Adrenal gland (tissue), 19 donors: ENCODE measurements at places on chromosomes 2 and 18. TPM values are rescaled to one million over a fixed set of nuclear protein-coding genes. Genes with fewer than 3 reads are reported as not detected.

The MOGAT1 gene
- total RNA-seq, result not detected

The CHAC2 gene
- 6.8 TPM for total RNA-seq

The TTC31 gene
- total RNA-seq, result 32.1 TPM

The DPY30 gene
- 127 TPM for total RNA-seq

The AGXT gene
- total RNA-seq, result not detected

The LAMA1 gene
- 0.24 TPM for total RNA-seq

- H3K4me1 ChIP-seq, result no peaks in the 10 kb centered on the region
- H3K27ac ChIP-seq, result no peak overlapping the region
- no peak overlapping the region for H3K4me3 ChIP-seq
- DNase-seq, result no peak
- H3K27me3 ChIP-seq, result no peaks in the 10 kb centered on the region
Measured at GRCh38 chr2:199987586-199987985, 32.2 kb downstream of the MAIP1 start.

DNA sequence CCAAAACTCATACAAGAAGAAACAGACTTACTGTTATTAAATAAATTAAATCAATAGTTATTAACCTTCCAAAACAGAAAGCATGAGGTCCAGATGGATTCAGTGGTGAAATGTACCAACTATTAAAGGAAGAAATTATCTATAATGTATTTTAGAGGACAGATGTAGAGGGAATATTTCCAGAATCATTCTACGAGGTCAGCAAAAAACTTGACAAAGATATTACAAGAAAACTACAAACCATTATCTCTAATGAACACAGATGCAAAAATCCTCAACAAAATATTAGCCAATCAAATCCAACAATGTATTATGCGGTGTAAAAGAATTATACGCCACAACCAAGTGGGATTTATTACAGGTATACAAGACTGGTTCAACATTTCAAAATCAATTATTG is 63.7 kb downstream of the ROCK2 start:
- H3K27ac ChIP-seq, result no peak overlapping the region
- no peak overlapping the region for H3K4me3 ChIP-seq
- no peaks in the 10 kb centered on the region for H3K4me1 ChIP-seq
- no peaks in the 10 kb centered on the region for H3K27me3 ChIP-seq
- no peak for DNase-seq
- H3K36me3 ChIP-seq, result no peaks in the 10 kb centered on the region

DNA sequence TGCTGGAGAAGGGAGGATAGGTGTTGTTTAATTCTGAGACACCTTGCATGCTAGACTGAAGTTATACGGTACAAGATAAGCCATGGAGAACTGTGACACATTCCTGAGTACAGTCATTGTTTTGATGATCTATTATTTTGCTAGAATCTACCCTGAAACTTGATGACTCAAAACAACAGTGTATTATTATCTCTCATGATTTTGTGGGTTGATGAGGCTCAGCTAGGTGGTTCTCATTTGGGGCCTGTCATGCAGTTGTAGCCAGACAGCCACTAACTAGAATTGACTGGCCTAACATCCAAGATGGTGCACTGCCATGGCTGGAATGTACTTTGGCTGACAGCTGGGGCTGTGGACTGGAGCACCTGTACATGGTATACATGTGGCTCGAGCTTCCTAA is 5.4 kb upstream of the IL1R1 start:
- no peak for DNase-seq
- peaks cover 3% of the 10 kb centered on the region for H3K4me1 ChIP-seq
- H3K27me3 ChIP-seq, result no peaks in the 10 kb centered on the region
- H3K27ac ChIP-seq, result no peak overlapping the region
- H3K36me3 ChIP-seq, result no peaks in the 10 kb centered on the region
- H3K4me3 ChIP-seq, result no peak overlapping the region

DNA sequence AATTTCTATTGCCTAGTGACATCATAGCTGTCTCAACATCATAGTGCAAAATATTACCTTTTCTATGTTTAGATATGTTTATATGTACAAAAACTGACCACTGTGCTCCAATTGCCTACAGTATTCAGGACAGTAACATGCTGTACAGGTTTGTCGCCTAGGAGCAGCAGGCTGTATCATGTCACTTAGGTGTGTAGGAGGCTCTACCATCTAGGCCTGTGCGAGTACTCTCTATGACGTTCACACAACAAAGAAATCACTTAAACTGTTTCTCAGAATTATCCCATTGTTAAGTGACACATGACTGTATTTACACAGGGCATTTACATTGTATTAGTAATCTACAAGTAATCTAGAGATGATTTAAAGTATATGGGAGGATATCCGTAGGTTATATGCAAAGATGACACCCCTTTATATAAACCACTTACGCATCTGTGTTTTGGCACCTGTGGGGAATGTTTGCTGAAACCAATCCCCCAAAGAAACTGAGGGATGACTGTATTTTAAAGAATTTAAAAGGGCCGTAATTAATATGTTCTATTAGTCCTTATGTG is 24.7 kb downstream of the IL1R2 start:
- H3K27me3 ChIP-seq, result no peaks in the 10 kb centered on the region
- no peaks in the 10 kb centered on the region for H3K4me1 ChIP-seq
- no peak for DNase-seq
- no peak overlapping the region for H3K4me3 ChIP-seq
- no peaks in the 10 kb centered on the region for H3K36me3 ChIP-seq
- no peak overlapping the region for H3K27ac ChIP-seq

GRCh38 chr2:217593732-217594131 is 409.1 kb downstream of the TNS1 start:
- no peaks in the 10 kb centered on the region for H3K4me1 ChIP-seq
- no peak overlapping the region for H3K27ac ChIP-seq
- no peaks in the 10 kb centered on the region for H3K36me3 ChIP-seq
- no peak for DNase-seq
- no peaks in the 10 kb centered on the region for H3K27me3 ChIP-seq

GRCh38 chr18:10274301-10274700 is 180.1 kb upstream of the APCDD1 start:
- no peaks in the 10 kb centered on the region for H3K27me3 ChIP-seq
- peaks cover 10% of the 10 kb centered on the region for H3K4me1 ChIP-seq
- no peak overlapping the region for H3K4me3 ChIP-seq
- no peak overlapping the region for H3K27ac ChIP-seq
- no peak for DNase-seq
- H3K36me3 ChIP-seq, result no peaks in the 10 kb centered on the region

GRCh38 chr2:238369591-238370040 is 49.3 kb downstream of the TRAF3IP1 start:
- H3K4me3 ChIP-seq, result no peak overlapping the region
- no peaks in the 10 kb centered on the region for H3K36me3 ChIP-seq
- no peak overlapping the region for H3K27ac ChIP-seq
- H3K27me3 ChIP-seq, result no peaks in the 10 kb centered on the region
- DNase-seq, result peak; percentile 29

GRCh38 chr18:22300665-22301636 is 116.8 kb downstream of the CTAGE1 start:
- H3K36me3 ChIP-seq, result no peaks in the 10 kb centered on the region
- DNase-seq, result no peak
- no peaks in the 10 kb centered on the region for H3K4me1 ChIP-seq
- H3K4me3 ChIP-seq, result no peak overlapping the region
- no peaks in the 10 kb centered on the region for H3K27me3 ChIP-seq
- H3K27ac ChIP-seq, result no peak overlapping the region
